ENCODE measurements at places on chromosomes 12 and 14. TPM values are rescaled to one million over a fixed set of nuclear protein-coding genes. Genes with fewer than 3 reads are reported as not detected.

DNA sequence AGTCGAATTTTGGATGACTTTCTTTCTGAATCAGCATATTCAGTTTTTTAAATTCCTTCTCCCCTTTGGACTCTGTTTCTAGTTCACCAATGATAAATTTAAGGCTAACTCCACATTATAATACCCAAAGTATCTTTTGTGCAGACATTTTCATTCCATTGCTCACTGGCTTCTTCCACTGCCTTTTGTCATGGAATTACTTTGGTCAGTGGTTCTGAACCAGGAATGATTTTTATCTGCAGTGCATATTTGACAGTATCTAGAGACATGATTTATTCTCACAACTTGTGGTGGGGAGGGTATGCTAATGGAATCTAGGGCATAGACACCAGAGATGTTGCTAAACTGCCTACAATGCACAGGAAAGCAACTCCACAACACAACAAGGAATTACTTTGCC lies 234.4 kb upstream of the PRKD1 start:
- DNase-seq, result no peak

- DNase-seq, result no peak
These were observed 50.9 kb upstream of the DIP2B start for GRCh38 chr12:50453872-50454271.

DNA sequence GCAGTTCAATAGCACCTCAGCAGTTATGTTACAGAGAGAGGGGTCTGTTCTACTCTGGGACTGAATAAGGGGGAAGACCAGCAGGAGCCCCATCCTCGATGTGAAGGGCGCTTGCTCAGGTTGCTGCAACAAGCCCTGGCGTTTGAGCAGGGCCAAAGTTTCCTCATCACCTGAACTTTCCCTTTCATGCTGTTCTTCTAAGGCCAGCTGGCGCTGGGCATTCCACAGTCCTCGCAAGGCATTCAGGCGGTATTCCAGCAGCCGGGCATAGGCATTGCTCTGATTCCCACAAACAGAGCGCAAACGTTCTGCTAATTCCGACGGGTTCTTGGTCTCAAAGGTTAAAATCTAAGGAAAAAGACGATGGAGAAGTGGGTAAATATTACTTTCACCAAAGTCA lies 62.8 kb downstream of the HECTD4 start:
- no peak for DNase-seq

DNA sequence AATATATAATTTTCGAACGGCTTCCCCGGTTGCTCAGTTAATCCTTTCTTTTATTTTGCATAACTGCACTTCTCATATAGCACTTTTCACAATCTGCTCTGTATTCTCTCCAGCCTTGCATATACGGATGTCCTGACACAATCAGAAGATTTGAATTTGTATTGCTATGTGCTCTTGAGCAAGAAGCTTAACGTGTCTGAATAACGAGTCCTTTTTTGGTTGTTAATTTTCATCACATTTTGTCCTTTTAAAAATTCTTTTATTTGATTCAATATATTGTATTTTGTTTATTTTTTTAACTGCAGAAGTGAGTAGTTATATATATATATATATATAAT lies 17.6 kb downstream of the A2M start:
- DNase-seq, result no peak

- DNase-seq, result peak; percentile 79
These were observed 33.4 kb upstream of the HSPB8 start for GRCh38 chr12:119145367-119145766.

DNA sequence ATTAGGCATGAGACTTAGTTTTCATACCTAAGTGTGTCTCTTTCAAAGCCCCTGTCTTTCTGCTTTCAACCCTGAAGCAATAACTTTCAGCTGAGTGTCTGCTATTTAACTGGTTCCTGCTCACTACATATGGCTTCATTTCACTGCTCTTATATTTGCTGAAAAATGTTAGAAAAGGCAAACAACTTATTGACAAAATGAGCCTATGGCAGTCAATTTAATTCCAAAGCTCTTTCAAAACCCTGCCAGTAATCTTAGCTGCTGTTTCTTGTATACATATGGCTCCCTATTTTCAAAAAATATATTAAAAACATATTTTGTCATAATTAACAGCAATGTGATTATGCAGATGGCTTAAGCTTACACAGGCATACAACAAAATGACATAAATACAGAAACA lies 334.1 kb upstream of the MGAT4C start:
- no peak for DNase-seq

DNA sequence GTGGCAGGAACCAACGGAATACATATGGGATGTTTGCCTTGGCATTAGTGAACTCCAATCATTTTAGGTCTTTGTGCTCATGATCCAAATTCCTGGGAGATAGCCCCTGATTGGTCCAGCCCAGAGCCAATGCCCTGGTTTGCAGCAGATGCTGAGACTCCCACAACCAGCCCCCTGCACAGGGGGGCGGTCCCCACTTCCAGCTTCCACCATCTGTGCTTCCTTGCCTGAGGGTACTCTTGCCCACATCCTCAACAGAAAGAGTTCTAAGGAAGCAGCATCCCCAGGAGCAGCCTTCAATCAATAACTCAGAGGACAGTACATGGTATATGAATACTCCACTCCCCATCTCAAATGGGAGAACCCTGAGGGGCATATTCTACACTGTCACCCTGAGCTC lies 39.7 kb upstream of the FICD start:
- no peak for DNase-seq

- DNase-seq, result no peak
These were observed 115.0 kb upstream of the PZP start for GRCh38 chr12:9323144-9323681.

DNA sequence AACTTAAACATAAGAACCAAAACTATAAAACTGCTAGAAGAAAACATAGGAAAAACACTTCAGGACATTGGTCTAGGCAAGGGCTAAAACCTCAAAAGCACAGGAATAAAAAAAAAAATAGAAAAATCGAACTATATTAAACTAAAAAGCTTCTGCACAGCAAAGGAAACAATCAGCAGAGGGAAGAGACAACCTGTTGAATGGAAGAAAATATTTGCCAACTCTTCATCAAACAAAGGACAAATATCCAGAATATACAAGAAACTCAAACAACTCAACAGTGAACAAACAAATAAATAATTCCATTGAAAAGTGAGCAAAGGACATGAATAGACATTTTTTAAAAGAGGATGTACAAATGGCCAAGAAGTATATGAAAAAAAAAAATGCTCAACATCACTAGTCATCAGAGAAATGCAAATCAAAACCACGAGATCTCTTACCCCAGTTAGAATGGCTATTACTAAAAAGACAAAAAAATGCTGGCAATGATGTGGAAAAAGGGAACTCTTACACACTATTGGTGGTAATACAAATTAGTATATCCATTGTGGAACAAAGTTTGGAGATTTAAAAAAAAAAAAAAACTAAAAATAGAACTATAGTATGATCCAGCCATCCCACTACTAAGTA lies 152.0 kb downstream of the NDUFA12 start:
- DNase-seq, result no peak

GRCh38 chr14:32896979-32897697 lies 41.5 kb upstream of the NPAS3 start:
- no peak for DNase-seq

DNA sequence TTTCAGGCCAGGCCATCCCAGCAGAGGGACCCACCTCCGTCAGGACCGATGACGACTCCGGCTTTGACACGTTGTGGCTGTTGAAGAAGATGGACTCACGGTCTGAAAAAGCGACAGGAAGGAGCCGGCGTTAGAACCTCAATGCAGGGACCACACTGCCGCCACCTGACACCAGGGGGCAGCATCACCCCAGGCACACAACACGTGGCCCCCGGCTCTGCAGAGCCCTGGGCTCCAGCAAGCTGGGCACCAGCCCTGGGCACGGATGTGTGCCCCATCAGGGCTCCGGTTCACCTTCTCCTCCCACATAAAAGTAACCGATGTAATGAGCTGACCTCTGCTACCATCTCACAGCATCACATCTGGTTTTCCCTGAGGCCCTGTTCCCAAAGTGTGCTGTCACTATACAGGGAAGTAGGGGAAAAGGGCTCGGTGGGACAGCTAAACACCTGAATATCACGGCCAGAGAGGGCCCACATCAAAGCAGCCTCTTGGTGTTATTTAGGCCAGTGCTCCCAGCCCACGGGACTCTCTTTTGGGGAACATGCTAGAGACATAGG lies 29.0 kb downstream of the CHGA start:
- DNase-seq, result peak; percentile 93

DNA sequence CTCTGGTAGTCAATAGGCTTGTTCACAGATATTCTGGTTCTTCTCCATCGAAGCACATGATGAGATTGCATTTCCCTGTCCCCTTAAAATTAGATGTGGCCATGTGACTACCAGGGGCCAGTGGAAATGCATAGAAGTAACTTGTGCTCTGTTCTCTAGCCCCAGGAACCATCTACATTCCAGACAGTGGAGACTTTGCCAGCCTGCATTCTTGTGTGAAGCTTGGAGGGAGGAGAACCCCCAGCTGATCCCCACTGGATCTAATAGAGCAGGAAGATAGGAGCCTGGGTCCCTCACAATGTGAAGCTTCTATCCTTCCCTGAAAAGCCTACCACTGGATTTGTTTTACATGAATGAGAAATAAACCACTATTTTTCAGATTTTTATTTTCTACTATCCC lies 130.1 kb downstream of the KITLG start:
- no peak for DNase-seq

DNA sequence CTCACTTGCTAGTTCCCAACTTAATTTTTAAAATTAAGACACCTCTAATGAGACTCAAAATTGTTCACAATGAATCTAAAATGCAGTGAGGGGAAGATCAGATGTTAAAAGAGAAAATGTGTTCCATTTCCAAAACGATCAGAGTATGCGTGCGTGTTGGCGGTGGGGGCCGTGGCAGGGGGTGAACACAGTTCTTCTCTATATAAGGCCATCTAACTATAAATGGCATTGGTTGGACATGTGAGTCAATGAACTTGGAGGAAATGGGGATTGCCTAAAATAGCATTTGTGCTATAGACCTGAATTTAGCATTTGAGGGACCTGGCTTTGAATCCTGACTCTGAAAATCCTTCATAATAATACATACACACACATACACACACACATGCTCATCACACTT lies 149.4 kb downstream of the FOXN3 start:
- no peak for DNase-seq

The ZNF891 gene
- total RNA-seq, result 2.9 TPM

The DLK1 gene
- 67.1 TPM for total RNA-seq

The LPAR5 gene
- 0.59 TPM for total RNA-seq

The LALBA gene
- total RNA-seq, result not detected

The C12orf50 gene
- 0.35 TPM for total RNA-seq

The PLEKHG3 gene
- total RNA-seq, result 31.7 TPM

The HNF1A gene
- 0.25 TPM for total RNA-seq

All from endodermal cell (in vitro differentiated cells).